Activated naive CD4-positive, alpha-beta T cell treated with anti-CD3 and anti-CD28 coated beads, Interleukin-2, amount 50 U/mL, for 72 hours (primary cell): ENCODE measurements at places on chromosomes 2 and 18. TPM values are rescaled to one million over a fixed set of nuclear protein-coding genes. Genes with fewer than 3 reads are reported as not detected.

The TOGARAM2 gene
- 0.36 TPM for total RNA-seq

- DNase-seq, result no peak
Measured at GRCh38 chr18:25313268-25313667, 38.7 kb downstream of the ZNF521 start.

GRCh38 chr18:77015771-77016710 is 116.5 kb downstream of the MBP start:
- DNase-seq, result no peak

- DNase-seq, result no peak
Measured at GRCh38 chr18:28768791-28769768, 592.1 kb upstream of the CDH2 start.

The DUSP2 gene
- total RNA-seq, result 202 TPM

GRCh38 chr2:201816657-201817575 is 10.6 kb downstream of the CDK15 start:
- no peak for DNase-seq

DNA sequence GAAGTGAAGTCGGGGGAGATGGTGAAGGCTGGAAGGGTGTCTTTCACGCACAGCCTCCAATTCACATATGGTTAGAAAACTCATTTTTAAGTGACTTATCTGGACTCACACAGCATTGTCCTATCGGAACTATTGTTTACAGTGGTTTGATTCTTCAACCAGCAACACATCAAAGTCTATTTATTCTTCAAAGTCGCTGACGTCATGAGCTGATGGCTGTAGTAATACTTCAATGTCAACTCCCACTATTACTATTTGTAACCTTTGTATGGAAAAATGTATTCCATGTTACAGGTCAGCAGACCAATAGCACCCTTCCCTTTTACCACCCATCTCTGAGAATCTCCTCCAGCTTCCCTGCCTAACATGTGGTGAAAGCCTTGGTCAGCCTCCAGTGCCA is 47.8 kb upstream of the TMEM163 start:
- DNase-seq, result no peak
